GM10248 (cell line): ENCODE measurements at places on chromosomes 1 and 21.

DNA sequence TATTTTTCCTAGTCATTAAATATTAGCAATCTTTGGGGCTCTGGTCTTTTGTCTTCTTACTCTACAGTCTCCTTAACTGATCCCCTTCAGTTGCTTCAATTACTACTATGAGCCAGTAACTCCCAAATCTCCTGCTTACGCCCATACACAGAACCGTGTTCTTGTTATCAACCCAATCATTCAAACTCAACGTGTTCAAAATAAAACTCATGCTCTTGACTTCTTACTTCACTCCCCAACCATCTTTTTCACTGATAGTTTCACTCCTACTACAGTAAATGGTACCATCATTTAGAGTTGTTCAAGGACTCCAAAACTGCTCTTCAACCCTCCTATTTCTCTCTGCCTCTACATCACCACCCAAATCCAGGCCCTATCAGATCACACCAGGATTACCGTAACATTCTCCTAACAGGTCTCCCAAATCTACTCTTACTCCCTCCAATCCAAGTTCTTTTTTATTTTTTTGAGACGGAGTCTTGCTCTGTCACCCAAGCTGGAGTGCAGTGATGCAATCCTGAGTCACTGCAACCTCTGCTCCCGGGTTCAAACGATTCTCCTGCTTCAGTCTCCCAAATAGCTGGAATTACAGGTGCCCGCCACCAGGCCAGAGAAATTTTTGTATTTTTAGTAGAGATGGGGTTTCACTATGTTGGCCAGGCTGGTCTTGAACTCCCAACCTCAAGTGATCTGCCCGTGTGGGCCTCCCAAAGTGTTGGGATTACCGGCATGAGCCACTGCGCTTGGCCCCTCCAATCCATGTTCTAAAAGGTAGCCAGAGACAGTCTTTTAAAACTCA, 3.0 kb downstream of the YARS1 start:
- no peak for DNase-seq

DNA sequence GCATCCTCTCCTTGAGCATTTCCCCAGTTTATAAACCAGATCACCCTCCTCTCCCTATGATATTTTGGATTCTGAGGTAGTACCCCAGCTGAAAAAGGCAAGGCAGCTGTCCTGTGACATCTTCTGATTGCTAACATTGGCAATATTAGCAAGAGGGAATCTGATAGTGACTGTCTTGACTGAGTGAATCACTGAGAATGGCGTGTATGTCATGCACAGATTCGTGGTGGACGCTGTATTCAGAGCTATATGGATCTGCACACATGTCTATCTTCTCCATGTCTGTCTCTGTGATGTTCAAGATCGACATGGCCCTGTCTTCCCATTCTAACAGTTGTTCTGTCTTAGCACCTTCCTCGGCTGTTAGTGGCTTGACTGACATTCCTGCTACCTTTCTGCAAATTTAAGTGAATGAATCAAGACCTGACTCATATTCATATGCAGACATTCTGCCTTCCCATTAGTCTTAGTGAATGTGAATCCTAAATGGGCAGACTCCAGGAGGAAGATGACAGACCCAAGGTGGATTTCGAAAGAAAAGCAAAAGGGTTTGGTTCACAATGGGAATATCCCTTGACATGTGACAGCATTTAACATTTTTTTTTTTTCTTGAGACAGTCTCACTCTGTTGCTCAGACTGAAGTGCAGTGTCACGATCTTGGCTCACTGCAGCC, 97.7 kb downstream of the PGBD5 start:
- DNase-seq, result no peak

GRCh38 chr1:14055442-14056223, 355.6 kb downstream of the PRDM2 start:
- DNase-seq, result no peak

- peak; percentile 55 for DNase-seq
Observed at GRCh38 chr1:43994794-43995790, 3.7 kb downstream of the CCDC24 start.

DNA sequence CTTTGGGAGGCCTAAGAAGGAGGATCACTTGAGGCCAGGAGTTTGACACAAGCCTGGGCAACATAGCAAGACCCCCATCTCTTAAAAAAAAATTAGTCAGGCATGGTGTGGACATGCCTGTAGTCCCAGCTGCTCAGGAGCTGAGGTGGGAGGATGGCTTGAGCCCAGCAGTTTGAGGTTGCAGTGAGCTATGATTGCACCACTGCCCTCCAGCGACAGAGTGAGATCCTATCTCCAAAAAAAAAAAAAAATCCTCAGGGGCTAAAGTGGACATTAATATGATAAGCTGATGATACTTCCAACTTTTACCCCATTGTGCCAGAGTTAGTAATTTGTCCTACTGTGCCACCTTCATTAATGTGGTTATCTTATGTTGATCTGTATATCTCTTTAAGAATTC, 327.8 kb upstream of the FMN2 start:
- no peak for DNase-seq
